Vagina (tissue), 2 donors: ENCODE measurements at places on chromosomes 5 and 9. TPM values are rescaled to one million over a fixed set of nuclear protein-coding genes. Genes with fewer than 3 reads are reported as not detected.

DNA sequence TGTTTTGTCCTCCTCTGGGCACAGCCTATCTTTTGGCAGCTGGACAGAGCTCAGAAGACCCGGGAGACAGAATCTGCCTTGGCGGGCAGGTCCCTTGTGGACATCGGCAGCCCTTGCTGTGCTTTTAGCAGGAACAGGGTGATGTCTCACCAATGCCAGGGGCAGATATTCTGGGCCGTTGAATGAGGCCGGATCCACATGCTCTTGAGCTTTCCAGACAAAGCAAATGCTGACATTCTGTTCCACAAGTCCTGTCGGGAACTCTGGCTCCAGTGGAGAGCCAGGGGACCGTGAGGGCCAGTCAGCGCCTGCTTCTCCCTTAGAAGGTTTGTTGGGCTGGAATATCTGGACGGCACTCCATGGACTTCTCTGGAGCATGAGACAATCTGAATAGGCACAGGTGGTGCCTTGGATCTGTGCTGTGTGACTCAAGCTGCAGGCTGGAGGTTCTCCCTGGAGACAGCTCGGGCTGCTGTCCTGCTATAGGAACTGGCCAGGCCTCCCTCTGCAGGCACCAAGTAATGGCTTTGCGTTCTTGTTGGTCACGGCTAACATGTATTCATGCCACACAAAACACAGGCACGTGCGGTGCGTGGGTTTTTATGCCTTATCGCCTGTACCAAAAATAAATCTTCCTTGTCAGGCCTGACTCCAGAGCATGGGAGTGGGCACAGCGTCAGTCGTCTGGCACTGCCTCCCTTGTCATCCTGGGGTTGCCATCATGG, 80.3 kb downstream of the GADD45G start:
- no peak for DNase-seq

DNA sequence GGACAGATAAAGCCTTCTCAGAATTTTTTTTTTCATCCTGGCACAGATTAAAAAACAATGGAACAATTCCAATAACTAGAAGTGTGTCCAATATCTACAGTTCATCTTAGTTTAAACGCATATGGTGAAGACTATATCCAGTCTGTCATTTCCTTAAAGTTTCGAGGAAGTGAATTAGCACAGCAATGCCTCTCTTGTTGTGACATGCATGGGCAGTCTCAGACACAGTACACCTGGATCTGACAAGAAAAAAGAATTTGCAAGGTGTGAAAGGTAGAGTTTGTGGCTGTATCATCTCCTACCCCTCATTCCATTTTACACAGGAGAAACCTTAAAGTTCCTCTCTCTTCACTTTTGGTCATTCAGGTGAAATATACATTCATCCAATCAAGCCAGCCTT, 100.6 kb upstream of the ADAMTS19 start:
- DNase-seq, result no peak

- DNase-seq, result no peak
Measured at GRCh38 chr9:135321580-135321979, 158.0 kb upstream of the PPP1R26 start.

GRCh38 chr5:473551-474192, 30.7 kb downstream of the EXOC3 start:
- no peak for DNase-seq

- DNase-seq, result no peak
Measured at GRCh38 chr5:646396-647201, 34.5 kb downstream of the CEP72 start.

DNA sequence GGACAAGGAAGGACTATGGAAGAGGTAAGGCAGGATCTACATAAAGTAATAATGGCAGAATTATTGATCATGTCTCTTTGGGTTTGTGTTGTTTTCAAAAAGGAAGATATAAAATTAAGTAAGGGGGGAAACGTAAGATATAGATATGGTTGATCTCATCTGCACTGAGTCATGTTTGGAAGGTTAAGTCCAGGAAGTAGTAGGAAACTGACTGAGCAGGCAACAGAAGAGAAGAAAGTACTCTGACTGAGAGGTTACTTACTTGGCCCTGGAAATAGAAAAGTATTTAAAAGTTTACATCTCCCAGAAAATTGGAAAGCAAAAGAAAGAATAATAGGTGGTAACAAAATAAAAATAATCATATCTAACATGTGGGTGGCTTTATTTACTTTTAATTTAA, 405.3 kb upstream of the RGMB start:
- DNase-seq, result no peak

DNA sequence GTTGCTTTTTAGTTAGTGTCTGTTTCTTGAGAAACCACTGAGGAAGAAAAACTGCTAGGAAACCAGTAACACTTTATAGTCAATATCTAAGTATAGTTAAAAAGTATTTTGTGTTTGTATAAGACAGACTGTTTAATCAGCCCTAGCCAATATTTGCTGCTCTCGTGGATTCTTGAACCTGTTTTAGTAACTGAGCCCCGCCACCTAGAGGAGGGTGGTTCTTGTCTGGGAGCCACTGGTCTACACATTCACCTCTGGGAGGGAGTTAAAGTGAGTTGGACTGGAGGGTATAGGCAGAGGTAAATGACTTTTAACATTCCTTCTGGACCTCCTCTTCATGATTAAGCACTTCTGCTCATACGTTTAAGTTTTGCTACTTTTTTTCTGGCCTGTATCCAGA, 117.2 kb downstream of the SPATA31D1 start:
- DNase-seq, result no peak

DNA sequence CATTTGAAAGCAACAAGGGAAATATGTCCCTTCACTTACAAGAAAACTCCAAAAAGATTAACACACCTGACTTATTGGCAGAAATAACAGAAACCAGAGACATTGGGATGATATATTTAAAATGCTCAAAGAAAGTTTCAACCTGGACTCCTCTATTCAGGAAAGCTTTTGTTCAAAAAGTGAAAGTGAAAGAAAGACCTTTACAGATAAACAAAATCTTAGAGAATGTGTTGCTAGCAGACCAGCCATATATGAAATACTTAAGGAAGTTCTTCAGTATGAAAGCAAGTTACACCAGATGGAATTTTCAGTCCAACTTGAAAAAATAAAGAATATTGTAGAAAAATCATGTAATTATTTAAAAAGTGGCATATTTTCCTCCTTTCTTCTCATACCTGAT, 1075.1 kb downstream of the NR2F1-AS1 start:
- no peak for DNase-seq

DNA sequence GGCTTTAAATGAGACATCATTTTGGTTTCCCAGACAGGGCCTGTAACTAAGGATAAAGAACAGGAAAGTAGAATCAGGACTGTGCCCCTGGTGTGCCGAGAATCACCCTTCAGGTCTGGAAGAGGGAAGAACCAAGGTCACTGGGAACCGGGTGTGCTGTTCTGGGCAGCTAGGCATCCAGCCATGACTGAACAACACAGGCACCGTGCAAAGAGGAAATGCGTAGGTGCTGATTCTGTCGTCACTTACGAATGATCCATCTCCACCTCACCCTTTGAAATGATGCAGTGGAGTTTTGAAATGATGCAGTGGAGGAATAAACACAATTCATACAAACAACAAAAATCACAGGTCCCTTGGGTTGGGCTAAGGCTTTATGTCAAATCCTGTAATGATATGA, 64.4 kb downstream of the MAP1B start:
- no peak for DNase-seq

DNA sequence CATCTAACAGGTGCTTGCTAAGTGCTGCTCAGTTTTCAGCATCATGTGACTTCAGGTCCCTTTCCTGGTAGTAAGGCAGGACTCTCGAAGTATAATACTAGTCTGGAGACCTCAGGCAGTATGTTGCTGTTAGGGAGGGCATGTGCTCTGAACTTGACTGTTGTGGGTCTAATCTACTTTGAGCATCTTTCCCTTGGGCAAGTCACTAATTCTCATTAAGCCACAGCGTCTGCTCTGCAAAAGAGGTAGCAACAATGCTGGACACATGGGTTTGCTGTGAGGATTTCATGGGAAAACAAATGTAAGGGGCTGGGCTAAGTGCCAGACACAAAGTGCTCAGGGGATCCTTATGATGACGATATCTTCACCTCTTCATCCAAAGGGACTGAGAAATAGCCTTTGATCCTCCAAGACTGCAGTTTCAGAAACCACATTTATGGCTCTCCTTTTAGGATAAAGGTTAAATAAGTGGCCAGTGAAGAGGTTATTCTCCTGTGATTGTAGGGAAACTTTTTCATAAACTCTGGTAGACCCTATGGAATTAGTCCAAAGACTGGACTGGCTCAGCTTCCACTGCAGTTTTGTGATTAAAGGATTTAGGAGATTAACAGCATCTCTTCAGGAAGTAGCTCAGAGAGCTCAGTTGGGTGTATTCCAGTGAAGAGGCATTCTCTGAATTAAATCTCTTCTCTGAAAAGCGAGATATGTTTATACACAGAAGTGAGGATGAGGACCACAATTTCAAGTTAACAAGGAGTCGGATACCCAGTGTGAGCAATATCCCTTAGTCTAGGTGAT, 216.6 kb downstream of the SGCD start:
- no peak for DNase-seq

The SLC34A3 gene
- total RNA-seq, result not detected

The DMRT1 gene
- total RNA-seq, result not detected

The SPINK7 gene
- total RNA-seq, result 65.3 TPM

The FLT4 gene
- 20.9 TPM for total RNA-seq

The SPINK4 gene
- total RNA-seq, result not detected

The HEMGN gene
- total RNA-seq, result not detected

The RUSC2 gene
- total RNA-seq, result 18.9 TPM
